ENCODE measurements at places on chromosomes 6 and 20.
A peak's percentile ranks its signal among the peaks of the same experiment; 100 is the strongest.

DNA sequence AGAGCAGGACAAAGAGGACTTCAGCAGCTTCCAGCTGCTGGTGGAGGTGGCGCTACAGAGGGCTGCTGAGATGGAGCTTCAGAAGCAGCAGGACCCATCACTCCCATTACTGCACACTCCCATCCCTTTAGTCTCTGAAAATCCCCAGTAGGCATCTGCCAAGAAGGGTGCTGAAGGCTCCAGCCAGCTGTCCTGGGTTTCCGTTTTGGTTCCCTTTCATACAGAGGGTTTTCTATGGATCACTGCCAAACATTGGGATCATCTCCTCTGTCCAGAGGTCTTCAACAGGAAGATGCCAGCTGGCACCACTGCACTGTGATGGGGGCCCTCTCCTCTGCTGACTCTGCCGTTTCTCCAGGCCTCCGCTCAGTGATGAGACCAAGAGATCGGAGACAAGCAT lies 14.3 kb upstream of the RAB5IF start:
- DNase-seq, result no peak

- peak; percentile 82 for DNase-seq
Measured at GRCh38 chr6:112027942-112028674, 25.8 kb upstream of the CCN6 start.

DNA sequence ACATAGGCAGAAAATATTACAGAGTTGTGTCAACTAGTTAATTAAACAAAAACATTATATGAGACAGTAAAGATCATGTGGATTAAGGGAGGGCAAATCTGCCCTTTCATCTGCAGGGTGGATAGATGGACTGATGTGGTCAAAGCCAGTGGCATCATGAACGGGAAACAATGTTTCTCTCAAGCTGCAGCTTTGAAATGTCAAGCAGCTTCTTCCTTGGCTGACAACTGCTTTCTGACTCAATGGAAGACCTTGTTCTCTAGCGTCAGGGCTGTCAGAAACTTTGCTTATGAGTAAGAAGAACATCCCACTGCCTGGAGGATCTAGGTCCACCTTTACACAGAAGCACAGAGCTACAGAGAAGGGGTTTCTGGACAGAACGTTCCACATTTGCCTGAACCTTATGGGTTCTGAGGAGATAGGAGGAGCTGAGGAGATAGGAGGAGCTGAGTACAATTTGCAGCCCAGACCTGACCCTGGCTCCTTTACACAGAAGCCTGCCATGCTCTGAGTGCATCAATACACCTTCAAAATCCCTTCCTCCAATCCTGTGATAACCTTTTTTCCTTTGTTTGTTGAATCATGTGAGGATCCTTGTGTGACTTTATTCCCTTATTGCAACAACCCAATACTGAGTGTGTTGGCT lies 6.1 kb downstream of the CST5 start:
- no peak for DNase-seq

GRCh38 chr6:112597176-112597575 lies 250.0 kb downstream of the RFPL4B start:
- DNase-seq, result no peak

DNA sequence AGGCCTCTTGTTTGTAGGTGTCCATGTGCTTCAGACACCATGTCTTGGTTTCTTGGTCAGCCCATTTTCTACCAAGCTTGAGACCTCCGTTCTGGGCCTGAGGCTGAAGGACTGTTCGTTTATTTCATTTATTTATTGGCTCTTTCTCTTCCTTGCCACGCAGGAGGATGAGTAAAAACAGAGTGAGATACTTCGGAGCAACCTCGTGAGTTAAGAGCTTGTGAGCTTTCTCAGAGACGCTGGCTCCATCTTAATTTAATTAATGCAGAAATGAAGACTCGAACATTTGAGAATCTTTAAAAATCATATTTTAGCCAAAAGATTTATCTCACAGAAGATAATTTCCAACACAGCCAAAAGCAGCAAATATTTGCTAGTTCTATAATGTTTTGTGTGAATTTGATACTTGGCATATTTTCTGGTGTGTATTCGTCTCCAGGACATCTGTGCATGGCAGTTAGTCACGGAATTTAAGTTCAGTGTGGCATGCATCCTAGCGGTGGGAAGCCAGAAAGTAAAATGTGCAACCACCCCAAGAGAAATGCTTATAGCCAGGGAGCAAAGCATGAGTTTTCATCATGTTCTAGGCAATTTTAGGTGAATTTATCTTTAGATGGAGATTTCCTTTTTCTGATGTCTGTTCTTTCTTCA lies 76.0 kb downstream of the THBS2 start:
- no peak for DNase-seq

DNA sequence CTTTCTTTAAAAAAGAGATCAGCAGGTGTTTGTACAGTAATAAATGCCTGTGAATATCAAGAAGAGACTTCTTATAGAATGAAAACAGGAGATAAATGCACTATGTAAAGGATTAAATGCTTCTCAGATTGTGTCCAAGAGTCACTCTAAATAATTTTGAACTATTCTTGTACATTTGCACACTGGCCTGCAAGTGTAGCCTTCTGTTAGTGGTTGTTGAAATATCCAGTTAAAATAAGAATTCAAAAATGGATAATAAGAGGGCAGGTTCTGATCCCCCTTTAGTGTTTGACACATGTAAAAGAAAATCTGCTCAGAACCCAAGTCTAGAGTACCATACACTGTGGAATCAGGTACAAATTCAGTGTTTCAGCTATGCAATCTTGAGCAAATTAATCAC lies 91.9 kb downstream of the BCAS1 start:
- DNase-seq, result no peak

DNA sequence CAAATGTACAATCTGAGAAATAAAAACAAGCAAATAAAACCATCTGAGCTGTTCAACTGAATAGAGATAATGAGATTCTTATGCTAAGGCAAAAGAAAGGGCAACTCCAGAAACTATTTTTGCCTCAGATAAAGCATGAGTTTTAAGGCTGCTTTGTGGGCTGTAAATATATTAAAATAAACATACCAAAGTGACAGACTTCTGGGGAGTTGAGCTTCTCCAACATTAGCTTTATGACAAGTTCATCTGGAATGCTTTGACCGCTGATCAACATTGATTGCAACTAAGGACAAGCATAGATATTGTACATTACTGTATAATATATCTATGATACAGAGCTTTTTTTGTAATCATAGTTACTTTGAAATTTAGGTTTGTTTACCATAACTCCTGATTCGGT lies 19.3 kb downstream of the AK9 start:
- DNase-seq, result no peak

- DNase-seq, result no peak
Measured at GRCh38 chr20:21103582-21104465, 2.3 kb downstream of the LINC00237 start.

GRCh38 chr6:13741365-13741764 lies 29.7 kb upstream of the RANBP9 start:
- no peak for DNase-seq

DNA sequence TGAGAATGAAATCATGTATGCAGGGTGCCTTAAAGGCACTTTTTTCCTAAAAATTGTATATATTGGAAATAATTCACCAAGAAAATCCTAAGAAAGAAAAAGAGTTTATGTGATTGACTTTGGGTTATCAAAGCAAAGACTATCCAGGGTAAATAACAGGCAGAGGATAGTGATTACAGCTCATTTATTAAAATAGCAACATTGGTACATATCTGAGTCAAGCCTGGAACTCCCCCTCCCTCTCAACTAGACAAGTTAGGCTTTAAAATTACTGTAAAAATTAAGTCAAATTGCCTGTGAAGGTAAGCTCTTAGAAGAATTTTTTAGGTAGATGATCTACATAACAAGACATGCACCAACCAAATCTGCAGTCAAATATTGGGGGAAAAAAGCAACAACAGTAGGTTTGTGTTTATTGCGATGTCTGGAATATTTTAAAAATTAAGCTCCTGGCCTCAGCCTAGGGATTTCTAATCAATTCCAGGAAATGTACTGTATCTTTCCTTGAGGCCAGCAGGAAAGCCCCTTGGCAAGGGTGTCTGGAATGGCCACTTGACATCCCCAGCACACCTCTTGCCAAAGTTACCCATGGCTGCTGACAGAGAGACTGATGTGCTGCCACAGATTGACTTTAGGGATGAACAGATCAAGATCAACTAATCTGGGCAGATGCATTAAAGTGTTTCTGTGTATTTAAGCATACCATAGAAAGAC lies 31.2 kb upstream of the HBS1L start:
- peak; percentile 6 for DNase-seq

DNA sequence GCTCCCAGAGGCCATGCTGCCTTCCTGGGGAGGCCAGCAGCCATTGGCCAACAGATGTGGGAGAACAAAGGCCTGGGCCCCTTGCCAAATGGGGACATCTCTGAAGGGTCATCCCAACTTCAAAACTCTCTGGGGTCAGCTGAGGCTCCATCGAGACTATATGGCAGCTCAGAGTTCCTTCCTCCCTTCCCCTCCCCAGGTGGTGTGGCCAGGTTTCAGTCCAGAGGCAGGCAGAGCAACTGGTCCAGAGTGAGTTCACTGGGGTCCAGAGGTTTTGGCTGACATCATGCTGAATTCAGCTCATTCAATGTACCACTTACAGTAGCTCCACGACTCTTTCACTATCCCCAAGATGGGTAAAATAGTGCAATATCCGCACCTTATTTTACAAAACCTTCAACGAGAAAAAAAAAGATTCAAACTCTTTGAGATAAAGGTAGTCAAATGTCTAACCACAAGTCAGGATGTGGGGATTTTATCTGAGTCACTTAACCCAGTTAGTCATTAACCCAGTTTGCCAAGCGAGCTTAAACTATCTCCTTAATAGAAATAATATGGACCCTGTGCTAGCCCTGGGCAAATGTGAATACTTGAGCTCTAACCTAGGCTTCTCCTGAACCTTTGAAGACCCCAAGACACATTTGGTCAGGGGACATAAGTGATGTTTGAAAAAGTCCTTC lies 108.4 kb upstream of the PLEKHG1 start:
- peak; percentile 31 for DNase-seq

DNA sequence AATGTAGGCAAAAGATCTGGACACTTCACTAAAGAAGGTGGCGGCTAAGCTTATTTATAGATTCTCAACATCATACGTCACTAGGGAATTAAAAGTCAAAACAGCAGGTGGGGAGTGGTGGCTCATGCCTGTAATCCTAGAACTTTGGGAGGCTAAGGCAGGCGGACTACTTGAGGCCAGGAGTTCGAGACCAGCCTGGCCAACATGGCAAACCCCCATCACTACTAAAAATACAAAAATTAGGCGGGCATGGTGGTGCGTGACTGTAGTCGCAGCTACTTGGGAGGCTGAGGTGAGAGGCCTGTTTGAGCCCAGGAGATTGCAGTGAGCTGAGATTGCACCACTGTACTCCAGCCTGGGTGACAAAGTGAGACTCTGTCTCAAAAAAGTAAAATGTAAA lies 74.6 kb downstream of the GPX5 start:
- no peak for DNase-seq

DNA sequence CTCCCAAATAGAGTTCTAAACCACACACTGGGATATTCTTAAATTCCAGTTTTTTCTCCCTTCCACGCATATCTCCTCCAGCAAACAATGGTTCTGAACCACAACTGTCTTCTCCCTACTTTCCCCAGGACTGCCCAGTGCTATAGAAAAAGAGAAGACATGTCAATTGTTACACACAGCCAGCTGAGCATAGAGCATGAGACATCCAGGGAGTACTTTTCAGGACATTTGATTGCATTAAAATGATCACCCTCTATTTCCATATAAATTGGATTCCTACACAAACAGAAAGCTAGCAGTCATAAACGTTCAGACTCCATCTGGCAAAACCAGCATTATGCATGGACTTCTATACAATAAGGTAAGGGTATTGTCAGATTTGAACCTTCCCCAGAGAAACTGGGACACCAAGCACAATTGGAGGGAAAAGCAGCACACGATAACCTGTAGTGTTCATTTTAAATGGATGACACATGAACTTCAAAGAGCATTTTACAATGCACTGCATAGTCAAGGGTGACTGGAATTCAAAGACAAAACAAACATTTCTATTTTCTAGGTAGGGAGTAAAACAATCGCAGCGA lies 93.1 kb upstream of the HEY2 start:
- no peak for DNase-seq

Measured in CD4-positive, alpha-beta T cell treated with Interleukin-10 for 1 hour (primary cell).